Karpas-422 (cell line): ENCODE measurements at places on chromosomes 4 and X.

DNA sequence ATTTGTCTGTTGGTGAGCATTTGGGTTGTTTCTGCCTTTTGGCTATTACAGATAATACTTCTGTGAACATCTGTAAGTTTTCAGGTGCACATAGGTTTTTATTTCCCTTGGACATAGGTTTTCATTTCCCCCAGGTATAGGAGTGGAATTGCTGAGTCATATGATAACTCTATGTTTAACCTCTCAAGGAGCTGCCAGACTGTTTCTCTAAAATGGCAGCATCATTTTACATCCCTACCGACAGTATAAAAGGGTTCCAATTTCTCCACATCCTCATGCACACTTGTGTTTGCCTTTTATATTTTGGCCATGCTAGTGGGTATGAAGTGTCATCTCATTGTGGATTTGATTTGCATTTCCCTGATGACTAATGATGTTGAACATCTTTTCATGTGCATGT lies 53.5 kb downstream of the TMEM164 start:
- no peak for DNase-seq

GRCh38 chrX:125131164-125131563 lies 188.5 kb upstream of the TEX13C start:
- DNase-seq: peak; percentile 44

- DNase-seq: peak; percentile 90
Measured at GRCh38 chrX:123732670-123733363, at the start of gene THOC2. Gene THOC2 (minus strand): TSS chrX:123733052. CDS start chrX:123733022, 30 bp downstream.

DNA sequence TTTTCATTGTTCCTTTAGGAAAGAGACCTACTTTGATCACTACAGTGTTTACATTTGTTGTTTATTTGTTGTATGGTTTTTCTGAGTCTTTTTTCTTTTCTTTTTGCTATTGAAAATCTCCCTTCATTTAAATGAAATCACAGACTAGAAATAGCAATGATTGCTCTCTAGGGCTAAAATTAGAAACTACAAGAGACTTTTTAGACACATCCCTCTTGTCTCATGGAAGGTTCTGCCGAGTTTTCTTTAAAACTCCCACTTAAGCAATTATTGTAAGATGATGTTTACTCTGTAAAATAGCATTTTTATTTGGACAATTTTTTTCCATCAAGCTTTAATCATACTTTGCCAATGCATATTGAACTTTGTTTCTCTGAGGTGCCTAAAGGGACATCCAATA lies 136.6 kb downstream of the PALLD start:
- DNase-seq: no peak

GRCh38 chrX:122703762-122704161 lies 480.3 kb upstream of the GRIA3 start:
- no peak for DNase-seq

DNA sequence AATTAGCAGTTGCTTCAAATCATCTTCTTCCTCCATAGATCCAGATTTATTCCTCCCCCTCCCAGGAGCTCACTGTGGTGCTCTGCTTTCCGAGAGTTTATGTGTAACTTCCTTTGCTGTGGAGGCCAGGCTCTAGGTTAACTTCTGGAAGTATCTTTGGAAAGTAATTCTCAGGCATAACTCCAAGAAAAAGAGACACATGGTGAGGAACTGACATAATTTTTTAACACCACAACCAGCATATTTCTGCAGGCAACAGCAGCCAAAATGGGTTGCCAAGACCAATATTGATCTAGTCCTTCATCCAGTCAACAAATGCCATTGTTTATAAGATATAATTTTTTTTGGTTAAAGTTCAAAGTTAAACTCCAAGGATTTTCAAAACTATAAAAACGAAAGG lies 114.5 kb upstream of the RBPJ start:
- no peak for DNase-seq

DNA sequence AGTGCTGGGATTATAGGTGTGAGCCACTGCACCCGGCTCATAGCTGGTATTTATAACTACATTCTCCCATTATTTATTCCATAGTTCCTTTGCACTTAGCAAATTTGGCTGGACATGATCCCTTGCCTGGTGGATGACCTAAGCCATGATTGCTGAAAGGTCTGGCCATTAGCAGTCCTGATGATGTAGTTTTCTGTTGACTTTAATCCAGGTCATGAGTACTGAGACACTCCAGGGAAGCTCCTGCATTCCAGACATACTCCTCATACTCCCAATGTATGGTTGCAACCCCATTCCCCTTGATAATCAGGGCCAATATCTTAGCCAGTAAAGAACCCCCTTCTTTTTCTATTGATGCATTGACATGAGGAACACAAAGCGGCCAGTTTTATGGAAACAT lies 24.4 kb upstream of the MGST2 start:
- DNase-seq: no peak

DNA sequence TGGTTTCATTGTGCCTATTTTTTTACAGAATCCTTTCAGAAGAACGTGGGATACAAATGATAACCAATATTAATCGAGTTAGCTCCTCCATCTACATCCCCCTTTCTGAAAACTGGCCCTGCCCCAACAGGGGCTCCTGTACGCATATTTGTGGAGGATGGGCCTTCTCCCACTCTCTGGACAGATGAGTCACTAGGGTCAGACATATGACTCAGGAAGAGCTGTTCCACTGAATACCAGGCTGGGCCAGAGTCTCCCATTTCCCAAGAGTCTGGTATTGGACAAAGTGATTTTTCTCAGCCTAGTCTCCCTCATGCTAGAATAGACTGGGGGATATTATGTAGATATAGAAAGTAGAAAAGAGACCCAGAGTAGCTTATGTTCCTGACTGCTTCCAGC lies 142.4 kb downstream of the TSPAN5 start:
- no peak for DNase-seq

GRCh38 chr4:121226362-121226761 lies 62.2 kb upstream of the TNIP3 start:
- no peak for DNase-seq

DNA sequence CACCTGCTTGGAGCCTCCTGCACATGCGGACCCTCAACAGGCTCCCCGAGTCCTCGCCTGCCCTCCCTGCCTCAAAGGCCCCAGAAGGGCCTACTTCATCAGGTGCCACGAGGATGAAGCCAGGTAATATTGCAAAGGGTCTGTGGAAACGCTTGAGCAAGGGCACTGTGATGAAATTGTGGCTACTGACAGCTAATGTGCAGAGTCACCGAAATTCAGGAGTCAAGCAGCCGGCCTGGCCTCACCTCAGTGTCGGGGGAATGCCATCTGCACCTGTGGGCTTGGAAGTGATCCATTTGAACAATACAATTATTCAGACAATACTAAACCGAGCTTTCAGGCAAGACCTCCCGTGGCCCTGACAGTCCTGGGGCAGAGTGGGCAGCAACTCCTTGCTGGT lies 3.1 kb upstream of the FGFR3 start:
- DNase-seq: no peak

DNA sequence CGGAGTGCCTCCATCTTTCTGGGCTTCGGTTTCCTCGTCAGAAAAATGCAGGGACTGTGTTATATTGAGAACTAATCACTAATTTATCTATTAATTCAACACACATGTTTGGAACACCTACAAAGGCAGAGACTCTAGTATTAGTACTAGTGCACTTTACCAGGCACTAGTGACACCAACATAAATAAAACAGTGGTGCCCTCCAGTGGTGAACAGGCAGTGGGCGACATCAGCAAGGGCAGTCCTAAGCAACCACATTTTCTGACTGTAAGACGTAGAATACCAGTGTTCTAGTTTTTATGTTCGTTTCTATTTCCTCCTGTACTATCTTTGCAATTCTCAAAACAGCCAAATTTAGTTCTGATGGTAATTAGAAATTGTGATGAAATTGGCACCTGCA lies 69.1 kb upstream of the UCP1 start:
- DNase-seq: peak; percentile 72
